ENCODE measurements at places on chromosomes 3 and 15.

- DNase-seq: peak; percentile 40
These were observed 193.4 kb upstream of the UBE2E1 start for GRCh38 chr3:23612296-23612891.

GRCh38 chr15:79160211-79160610, 69.6 kb upstream of the RASGRF1 start:
- peak; percentile 39 for DNase-seq

GRCh38 chr3:46607603-46608028, 4.7 kb upstream of the FAM240A start:
- DNase-seq: no peak

DNA sequence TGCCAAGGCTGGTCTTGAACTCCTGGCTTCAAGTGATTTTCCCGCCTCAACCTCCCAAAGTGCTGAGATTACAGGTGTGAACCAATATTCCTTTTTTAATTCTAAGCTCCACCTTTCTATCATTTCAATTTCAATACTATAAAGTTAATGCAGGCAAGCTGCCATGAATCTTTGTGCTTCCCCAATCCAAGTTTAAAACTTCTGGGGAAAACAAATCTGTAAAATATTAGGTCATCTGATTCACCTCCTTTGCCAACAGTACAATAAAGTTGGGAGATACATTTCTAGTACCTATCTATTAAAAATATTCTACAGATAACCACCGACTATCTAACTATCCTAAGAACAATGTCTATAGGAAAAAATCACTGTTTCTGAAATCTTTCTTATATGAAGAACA, 102.1 kb downstream of the ATP8B4 start:
- DNase-seq: no peak

DNA sequence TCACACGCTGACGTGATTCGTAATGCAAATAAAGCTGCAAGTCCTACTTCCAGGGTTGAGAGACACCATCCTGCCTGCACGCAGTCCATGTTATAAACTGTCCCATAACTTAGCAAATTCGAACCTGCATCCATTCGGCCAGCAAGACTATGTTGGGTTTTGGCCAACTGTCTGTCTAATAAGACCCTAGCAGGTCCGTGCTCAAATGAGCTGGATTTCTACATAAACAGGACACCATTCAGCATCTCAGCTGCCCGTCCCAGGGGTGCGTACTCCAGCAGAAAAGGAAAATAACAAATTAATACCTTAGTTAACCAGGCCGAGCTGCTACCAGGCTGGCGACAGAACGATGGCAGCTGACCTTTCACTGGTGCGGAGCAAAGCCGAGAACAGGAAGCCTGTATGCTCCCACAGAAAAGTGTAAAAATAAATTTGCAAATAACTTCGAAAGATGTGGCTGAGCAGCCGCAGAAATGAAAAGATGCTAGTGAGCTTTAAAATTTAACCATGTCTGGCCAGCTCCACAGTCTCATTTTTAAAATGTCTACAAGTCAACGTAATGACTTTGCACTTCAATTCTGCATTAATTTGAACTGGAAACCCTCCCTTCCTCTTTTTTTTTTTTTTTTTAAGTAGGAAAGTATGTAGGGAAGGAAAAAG, 97.1 kb upstream of the SNRPA1 start:
- no peak for DNase-seq

- DNase-seq: no peak
These were observed 61.9 kb downstream of the LRRK1 start for GRCh38 chr15:100981086-100981485.

GRCh38 chr3:56819016-56819809, 17.5 kb upstream of the ARHGEF3 start:
- DNase-seq: no peak

- no peak for DNase-seq
These were observed 49.9 kb upstream of the NEDD4 start for GRCh38 chr15:56042982-56043980.

- no peak for DNase-seq
These were observed 66.4 kb downstream of the USP13 start for GRCh38 chr3:179719048-179719734.

- no peak for DNase-seq
These were observed 79.2 kb upstream of the ABHD17C start for GRCh38 chr15:80615783-80616391.

DNA sequence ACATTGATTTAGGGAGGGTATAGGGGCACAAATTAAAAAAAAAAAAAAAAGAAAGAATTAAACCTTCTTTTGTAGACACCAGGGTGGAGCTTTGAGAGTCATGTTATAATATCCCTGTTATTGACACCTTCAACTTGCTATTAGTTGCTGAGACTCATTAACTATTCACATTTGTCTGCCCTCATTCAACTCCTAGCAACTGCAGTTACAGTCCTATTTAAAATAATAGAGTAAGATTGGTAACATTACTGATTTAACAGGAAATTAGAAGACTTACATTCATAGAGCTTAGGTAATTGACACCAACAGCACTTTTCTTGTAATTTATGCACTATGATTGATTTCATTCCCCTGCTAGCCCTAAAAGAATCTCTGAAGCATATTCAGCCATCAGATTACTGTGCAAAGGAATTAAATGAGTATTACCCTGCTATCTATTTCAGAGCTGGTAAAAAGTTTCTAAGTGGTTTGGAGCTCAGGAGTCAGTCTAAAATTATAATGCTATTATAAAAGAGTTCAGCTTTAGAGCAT, 148.8 kb upstream of the TBL1XR1 start:
- DNase-seq: no peak

GRCh38 chr3:38960953-38961622, 90.7 kb downstream of the SCN11A start:
- DNase-seq: peak; percentile 42

DNA sequence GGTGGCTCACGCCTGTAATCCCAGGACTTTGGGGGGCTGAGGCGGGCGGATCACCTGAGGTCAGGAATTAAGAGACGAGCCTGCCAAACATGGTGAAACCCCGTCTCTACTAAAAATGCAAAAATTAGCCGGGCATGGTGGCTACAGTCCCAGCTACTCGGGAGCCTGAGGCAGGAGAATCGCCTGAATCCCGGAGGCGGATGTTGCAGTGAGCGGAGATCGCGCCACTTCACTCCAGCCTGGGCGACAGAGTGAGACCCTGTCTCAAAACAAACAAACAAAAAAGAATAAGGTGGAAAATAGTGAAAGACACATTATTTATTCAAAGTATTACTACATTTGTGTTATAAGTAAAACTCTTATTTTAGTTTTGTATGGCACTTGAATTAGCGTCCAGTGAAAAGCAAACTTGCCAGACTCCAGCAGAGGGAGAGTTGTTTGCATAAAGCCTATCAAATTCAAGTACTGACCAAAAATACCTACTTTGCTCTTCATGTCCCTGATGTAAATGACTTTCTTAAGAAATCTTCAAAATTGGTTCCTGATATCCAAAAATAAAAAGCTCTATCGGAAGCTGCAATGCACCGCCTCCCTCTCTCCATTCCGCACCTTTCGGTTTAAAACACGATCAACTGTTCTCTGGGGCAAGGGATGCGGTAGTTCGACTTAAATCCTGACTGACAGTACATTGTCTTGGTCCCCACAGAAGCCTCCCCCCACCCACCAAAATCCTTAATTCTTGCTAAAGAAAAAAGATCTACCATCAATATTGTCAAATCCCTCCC, 1.2 kb downstream of the TRPM7 start:
- no peak for DNase-seq

DNA sequence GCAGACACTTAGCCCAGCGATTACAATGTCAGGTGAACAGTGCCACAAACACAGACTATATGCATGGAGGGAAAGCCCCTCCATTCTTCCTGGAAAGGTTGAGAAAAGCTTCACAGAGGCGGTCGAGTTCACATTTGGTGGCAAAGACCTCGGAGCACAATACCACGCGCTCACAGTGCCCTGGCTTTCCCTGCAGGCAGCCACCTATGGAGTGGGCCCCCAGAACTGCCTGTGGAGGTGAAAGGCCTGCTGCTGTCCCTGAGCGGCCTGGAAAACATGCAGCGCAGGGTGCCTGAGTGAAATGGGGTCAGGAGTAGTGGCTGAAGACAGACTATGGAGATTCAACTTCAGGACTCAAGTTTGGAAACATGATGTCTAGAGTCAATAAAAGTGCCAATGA, 26.9 kb downstream of the PDIA5 start:
- DNase-seq: no peak

- DNase-seq: no peak
These were observed 813.4 kb upstream of the EPHA6 start for GRCh38 chr3:96000966-96001365.

- no peak for DNase-seq
These were observed 174.8 kb downstream of the CHDH start for GRCh38 chr3:53671192-53671960.

- peak; percentile 38 for DNase-seq
These were observed 82.2 kb downstream of the C3orf70 start for GRCh38 chr3:185070491-185071286.

Measured in brain microvascular endothelial cell (primary cell).